Stimulated activated CD8-positive, alpha-beta memory T cell treated with anti-CD3 and anti-CD28 coated beads, Interleukin-15, amount 100 ng/mL, for 1 hour (primary cell): ENCODE measurements at places on chromosomes 11 and 22.

GRCh38 chr11:108278546-108278945, 55.7 kb downstream of the ATM start:
- no peak for DNase-seq

GRCh38 chr22:27844656-27845591, 43.4 kb upstream of the MN1 start:
- DNase-seq = no peak

GRCh38 chr11:83948200-83948599, 662.0 kb upstream of the CCDC90B start:
- DNase-seq = no peak

- no peak for DNase-seq
Observed at GRCh38 chr11:26936109-26936508, 57.8 kb upstream of the FIBIN start.

DNA sequence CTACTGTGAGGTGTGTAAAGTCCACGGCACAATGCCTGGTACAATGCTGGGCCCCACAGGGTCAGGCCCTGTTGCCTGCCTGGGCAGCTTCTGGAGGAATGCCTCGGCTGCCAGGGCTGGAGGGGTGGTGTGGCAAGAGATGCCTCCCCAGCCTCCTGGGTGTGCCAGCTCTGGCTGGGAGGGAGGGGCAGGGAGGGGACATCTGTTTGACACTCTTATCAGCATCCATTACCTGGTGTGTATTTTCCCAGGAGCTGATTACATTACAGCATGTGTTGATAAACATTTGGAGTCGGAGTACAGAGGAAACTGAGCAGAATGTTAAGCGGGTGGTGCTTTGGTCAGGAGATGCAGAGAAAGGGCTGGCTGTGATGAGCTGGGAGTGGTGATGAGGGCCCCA, 11.0 kb upstream of the NECTIN1 start:
- no peak for DNase-seq

DNA sequence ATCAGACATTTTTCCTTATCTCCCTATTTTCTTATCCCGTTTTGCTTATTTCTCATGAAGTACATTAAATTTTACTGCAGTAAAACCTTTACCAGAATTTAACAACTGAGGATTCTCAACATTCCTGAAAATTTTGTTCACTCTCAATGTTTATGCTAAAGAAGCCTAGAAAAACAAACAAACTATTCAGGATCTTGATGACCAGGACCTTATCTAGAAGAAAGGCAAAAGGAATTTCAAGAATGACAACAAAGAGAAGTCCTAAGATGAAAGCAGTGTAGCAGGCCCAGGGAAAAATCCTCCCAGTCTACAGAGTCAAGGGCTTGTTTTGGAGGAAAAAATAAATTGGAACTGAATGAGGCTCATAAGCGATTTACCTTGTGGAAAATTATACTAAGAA, 283.3 kb upstream of the ARHGAP42 start:
- no peak for DNase-seq

DNA sequence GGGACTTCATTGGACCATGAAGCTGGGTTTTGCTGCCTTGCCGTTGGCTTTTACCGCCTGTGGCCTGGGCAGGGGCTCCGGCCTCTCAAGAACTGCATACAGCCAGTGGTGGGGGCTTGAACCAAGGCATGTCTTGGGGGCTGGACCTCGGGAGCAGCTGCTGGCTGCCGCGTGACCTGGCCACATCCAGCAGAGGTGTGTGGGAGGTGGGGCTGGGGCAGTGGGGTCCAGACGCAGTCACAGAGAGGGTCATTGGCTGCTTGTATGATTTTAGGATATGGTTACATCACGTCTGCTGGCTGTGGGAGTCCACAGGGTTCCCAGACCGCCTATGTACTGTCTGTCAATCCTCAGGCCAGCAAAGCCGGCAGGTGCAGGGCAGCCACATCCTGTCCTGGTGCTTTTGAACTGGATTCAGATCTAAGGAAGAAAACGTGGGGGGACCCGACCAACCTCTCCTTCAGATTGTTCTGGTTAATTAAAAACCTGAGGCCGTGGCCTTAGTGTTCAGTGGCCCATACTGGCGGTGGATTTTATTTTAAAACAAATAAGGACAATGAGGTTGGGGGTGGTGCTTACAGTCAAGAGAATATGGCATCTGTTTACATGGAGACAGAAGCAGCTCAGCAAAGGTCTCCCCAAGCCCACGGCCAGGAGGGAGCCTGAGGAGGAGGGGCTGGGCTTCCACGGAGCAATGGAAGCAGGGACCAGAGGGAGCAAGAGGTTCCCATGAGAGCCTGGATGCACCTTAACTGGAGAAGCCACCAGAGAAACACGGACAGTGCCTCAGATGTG, 426.0 kb downstream of the TBC1D22A start:
- no peak for DNase-seq
